Right renal cortex interstitium (tissue), 3 donors: ENCODE measurements at places on chromosomes 5 and 9. TPM values are rescaled to one million over a fixed set of nuclear protein-coding genes. Genes with fewer than 3 reads are reported as not detected.

Gene GAS1
- 47.7 TPM for polyA plus RNA-seq

DNA sequence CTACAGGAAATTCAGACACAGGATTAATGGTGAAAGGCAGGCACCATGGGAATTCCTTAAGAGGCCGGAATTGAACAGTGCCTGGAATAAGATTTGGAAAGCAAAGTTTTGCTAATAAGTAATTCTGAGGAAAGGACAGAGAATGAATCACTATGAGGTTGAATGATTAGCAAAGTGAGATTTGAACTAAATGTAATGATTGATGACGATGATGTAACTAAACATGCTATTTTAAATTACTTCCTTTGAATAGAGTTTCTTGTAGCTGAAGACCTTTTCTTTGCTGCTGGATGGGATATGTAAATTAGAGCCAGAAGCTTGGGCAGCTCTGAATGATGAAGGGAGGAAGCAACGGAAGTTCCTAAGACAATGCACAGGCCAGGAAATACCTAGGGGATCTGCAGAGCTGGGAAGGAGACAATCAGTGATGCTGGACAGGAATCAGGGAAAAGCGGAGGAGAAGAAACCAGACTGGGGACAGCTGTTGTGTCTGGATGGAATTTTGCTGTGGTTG is 482.0 kb downstream of the PSAT1 start:
- no peak for DNase-seq

DNA sequence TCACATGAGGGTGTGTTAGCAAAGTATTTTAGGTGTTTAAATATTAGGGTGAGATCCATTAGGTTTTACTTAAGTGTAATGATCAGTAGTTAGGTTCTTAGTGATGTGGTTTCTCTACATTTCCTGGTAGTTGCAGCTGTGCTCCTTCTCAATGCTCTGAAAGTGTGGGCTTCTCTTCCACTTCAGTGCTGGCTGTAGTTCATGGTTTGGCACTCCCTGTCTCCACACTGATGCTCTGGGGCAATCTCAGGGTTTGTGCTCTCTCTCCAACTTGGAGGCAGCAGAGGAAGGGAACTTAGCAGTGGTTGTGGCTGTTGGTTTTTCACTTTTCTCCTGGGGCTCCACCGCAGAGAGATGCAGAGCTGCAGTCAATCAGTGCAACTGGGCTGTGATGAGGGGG is 507.5 kb downstream of the TMEM232 start:
- no peak for DNase-seq

- DNase-seq: no peak
Measured at GRCh38 chr5:113204525-113205161, 228.0 kb downstream of the DCP2 start.

DNA sequence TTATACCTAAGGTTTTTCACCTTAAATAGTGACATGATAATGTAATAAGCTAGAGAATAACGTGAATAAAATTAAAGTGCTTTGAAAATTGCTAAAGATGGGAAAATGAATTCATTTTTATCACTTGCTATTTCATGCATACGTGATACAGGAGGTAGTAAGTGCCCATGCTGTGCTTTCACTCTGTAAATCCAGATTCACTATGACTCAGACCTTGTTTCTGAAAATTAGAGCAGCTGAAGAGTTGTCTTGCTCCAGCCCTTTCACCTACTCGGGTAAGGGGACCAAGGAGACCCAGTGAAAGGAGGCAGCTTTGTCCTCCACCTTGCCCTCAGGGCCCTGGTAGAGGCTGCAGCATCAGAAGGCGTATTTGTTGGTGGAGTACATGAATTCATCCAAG is 87.9 kb downstream of the ANKH start:
- no peak for DNase-seq

Gene ELOVL7
- polyA plus RNA-seq: 19.1 TPM

GRCh38 chr9:92706218-92706940 is 36.4 kb upstream of the IPPK start:
- no peak for DNase-seq

DNA sequence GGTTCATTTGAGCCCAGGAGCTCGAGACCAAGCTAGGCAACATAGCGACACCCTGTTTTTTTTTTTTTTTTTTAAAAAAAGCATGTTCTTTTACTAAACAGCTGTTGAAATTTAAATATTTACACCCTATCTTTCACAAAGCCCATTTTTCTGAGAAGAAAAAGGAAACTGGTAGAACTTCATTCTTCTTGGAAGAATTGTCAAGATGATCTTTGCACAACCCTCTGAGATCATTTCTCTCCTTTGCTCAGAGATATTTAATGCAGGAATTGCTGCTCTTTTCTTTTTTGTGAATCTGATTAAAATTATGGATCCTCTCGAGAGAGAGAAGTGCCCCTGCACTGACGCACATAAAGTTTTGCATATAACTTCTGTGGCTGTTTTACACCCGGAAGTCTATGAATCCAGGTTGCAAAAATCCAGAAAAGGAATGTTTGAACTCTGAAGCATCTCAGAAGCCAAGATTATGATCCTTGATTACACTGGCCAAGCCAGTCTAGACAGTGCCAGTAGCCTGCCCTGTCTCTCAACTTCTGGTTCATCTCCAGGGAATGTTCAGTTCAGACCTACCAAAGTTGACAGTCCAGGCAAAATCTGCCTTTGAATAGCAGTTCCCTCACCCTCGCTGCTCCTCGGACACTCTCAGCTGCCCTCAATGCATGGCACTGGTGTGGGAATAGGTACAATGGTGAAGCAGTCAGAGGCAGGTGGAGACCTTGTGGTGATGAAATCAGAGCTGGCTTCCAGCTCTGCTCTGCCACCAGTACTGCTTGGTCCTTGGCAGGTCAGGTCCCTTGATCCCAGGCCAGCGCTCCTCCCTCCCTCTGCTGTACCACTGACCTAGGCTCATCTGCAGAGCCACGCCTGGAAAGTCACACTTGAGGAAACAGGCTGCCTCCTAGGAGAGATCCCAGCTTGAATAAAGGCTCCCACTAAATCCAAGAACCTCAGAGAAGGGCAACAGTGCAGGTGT is 13.3 kb upstream of the SLC31A2 start:
- DNase-seq: no peak
